ENCODE measurements at places on chromosomes 2 and 18.
A peak's percentile ranks its signal among the peaks of the same experiment; 100 is the strongest.

DNA sequence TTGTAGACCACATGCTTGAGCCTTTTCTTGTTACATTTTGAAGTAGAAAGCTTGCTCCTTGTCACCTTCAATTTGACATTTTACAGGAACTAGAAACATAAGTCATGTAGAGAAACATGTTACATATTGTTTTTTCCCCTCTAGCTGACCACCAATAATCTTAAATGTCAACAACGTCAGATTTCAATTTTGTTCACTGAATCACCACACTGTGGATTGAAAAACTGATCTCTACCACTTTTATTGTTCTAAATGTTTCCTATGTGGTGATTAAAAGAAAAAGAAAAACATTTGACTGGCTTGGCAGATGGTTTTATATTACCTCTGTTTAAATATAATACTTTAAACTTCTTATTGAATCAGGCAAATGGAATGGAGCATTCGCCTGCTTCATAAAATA is 87.7 kb downstream of the DSEL start:
- peak; percentile 84 for DNase-seq

GRCh38 chr2:85996591-85996990 is 107.8 kb upstream of the ST3GAL5 start:
- DNase-seq: no peak

- peak; percentile 55 for DNase-seq
These were observed 984.5 kb upstream of the CDH2 start for GRCh38 chr18:29161429-29161828.

- DNase-seq: no peak
These were observed 136.4 kb downstream of the GLI2 start for GRCh38 chr2:120871881-120872620.

GRCh38 chr2:228247335-228247734 is 65.8 kb upstream of the SPHKAP start:
- DNase-seq: no peak

DNA sequence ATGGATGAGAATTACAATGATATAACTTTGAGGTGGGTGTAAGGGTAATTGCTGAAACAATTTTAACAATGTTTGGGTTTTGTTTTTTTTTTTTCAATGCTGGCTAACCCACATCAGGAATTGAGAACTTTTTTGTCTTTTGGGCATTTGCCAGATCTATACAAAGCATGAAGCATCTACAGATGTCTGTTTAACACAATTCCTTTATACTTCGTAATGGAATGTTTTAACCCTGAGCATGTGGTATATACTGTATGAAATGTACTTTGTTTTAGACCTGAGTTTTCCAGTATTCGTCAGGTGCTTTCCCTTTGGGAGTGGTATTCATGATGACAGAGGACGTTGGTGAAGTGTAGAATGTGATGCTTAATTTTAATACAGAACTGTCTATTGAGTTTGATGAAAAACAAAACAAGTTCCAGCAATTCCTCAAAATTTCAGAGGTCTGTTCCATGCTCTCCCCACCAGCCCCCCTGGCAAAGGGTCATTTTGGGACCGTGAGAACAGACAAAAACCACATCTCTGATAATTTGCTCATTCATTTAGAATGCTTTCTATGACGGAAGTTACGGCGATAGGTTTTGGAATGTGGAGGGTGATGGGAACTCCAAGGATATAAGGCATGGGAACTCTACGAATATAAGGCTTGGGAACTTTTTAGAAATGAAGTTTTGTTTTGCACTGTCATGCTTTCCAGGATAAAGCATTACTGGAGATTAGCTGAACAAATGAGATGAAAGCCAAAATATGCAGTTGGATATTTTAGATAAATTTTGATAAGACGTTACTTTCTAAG is 14.1 kb downstream of the LIMS1 start:
- no peak for DNase-seq

DNA sequence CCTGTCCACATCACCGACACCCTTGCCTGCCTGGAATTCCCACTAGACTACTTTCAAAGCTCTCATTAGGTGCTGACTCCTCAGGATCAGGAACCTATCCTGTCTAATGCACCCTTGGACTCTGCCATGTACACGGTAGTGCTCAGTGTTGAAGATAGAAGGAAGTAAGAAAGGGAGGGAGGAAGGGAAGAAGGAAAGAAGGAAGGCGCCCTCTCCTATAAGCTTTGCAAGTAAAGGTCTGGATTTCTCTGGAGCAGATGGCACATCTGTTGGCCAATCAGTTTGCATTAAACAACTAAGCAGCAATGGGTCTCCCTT is 45.3 kb downstream of the SCTR start:
- no peak for DNase-seq

Measured in PC-3 (cell line).